ENCODE measurements at places on chromosomes 7 and 10.

GRCh38 chr10:47404937-47405336 lies 20.8 kb upstream of the ZNF488 start:
- no peak for DNase-seq

- no peak for DNase-seq
Measured at GRCh38 chr10:133186416-133187090, 26.5 kb downstream of the KNDC1 start.

DNA sequence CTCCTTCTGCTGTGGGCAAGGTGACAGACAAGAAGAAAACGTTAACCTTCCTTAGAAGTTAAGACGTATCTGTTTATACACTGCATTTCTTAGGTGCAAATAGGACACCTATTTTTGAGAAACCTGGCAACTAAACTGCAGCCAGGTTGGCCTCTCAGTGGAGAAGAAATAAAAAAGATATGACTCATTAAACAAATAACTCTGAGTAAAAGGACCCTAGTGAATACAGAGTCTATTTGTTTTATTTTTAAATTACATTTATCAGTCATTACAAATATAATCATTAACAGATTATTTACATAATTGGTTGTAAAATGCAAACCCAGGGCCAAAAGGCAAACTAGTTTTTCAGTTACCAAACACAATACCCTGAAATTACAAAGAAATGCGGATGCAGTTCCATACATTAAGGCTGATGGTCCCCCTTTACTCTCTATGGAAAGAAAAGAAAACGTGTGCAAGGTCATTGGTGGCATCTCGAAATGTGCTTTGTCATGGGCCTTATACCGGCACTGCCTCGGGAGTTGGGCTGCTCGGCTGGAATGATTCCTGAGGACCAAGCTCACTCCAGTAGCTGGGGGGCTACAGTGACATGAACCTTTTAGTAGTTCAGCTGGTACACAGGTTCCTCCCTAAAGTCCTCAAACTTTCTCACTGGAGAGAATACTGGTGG lies 38.4 kb downstream of the ADRB1 start:
- no peak for DNase-seq

GRCh38 chr10:74437822-74438221 lies 286.8 kb downstream of the ADK start:
- no peak for DNase-seq

DNA sequence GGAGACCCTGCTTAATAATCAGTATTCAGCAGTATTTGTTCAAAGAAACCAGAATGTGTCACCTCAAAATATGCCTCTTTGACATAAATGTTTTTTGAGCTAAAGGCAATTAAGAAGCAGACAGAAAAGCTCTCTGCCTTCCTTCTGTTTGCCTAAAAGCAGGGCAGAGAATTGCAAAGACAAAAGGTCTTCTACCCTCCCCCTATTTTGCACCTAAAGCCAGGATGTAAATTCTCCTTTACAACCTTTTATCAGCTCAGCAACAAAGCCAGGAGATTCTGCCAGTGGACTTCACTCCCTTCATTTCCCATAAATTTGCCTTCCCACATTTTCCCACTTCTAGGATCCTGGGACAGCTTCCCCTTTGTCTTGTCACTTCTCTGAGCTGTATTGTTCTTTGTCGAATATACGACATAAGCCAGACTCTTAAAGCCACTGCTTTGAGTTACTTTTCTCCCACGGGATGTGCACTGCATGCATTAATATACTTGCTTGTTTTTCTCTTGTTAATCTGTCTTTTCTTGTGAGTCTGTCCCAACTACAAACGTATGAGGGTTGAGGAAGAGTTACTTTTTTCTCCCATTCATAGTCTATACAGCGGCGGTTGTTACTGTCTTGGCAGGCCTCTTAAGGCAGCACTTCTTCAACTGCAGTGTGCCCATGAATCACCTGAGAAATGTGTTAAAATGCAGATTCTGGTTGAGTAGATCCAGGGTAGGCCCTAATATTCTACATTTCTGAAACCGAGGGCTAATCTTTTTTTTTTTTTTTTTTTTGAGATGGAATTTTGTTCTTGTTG lies 48.2 kb downstream of the ST8SIA6 start:
- no peak for DNase-seq

GRCh38 chr10:66365686-66366085 lies 560.1 kb upstream of the LRRTM3 start:
- DNase-seq, result no peak

- no peak for DNase-seq
Measured at GRCh38 chr10:123548770-123549169, 117.4 kb upstream of the GPR26 start.

DNA sequence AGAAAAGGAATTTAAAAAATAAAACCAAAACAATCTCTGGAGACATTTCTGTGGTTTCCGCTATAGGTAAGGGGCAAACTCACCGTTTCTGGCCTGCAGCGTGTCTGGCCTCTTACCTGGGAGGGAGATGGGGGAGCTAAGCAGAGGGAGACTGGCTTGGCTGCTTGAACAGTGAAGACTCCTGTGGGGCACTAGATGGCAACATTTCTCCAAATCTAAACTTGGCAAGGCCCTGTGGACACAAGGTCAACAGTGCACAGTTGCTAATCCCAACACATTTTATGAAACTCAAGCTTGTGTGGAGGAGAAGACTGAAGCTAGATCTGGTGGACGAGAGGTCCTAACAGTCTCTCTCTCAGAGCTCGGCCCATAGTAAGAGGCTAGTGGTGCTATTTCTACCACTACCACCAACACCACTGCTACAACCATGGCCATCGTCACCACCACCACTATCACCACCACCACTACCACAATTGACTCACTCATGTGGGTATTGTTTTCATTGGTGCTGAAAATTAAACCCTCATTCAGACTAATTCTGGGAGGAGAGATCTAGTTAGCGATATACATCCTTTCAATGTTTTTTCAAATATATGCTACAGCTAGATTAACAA lies 28.4 kb upstream of the CDHR3 start:
- peak; percentile 44 for DNase-seq

GRCh38 chr7:80236681-80237080 lies 102.0 kb downstream of the GNAI1 start:
- DNase-seq, result no peak

DNA sequence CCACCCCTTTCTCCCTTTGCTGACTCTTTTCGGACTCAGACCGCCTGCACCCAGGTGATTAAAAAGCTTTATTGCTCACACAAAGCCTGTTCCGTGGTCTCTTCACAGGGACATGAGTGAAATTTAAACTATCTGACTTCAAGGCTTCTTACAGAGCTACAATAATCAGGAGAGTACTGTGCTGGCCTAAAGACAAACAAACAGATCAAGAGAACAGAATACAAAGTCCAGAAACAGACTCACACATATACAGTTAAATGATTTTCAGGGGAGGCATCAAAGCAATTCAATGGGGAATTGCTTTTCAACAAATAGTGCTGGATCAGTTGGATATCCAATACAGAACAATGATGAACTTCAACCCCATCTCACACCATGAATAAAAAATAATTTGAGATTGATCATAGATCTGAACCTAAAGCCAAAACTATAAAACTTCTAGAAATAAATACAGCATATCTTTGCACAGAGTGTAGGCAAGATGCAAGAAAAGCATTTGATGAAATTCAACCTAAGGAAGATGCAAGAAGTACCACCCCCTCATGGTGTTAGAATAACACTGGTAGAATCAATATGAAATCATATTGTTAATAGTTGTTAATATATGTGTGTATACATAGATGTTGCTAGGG lies 96.5 kb downstream of the ZFAND4 start:
- DNase-seq, result no peak

GRCh38 chr10:99788598-99789256 lies 6.3 kb downstream of the ABCC2 start:
- no peak for DNase-seq

DNA sequence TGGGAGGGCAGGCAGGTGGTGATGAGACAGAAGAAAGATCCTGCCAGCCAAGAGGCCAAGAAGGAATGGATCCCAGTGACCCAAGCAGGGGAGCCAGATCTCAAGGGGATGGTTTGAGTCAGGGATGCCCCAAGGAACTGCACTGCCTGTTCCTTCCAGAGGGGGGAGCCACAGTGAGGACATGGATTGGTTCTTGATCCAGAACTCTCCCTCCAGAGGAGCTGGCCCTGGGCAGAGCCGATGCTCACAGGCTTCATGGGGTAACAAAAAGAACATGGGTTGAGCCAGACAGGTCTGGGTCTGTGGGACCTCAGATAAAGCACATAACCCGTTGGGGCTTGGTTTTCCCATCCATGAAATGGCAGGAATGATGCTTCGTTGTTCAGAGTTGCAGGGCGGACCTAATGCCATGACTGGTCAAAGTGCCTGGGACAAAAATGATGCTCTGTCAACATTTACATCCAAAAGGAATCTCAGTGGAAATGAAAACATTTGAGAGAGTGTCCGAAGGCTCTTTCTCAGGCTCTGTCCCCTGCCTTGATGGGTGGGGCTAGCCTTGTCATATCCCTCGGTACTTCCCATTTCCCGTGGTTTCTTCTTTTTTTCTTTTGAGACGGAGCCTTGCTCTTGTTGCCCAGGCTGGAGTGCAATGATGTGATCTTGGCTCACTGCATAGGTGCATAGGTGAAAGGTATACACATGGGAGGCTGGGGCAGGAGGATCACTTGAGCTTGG lies 4.7 kb upstream of the DENND2A start:
- DNase-seq, result no peak

- DNase-seq, result peak; percentile 96
Measured at GRCh38 chr7:135662373-135663114, at the start of gene STMP1. Gene STMP1, plus strand, starts transcription at chr7:135662514.

DNA sequence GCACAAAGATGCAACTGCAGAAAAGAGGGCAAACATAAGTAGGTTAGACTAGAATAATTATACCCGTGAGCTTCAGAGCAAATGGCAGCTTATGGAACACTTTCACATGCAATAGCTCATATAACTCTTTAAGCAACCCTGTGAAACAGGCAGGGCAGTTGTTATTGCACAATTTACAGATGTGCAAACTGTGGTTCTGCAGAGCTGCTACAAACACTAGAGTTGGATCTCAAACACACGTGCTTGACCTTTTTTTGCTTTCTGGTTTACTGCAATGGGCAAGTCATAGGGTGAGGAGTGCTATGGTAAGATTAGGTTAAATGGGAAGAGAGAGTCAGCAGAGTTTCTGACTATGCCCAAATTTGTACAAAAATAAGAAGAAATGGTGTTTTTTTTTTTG lies 610.8 kb downstream of the GATA3 start:
- DNase-seq, result no peak

GRCh38 chr10:115659616-115660015 lies 566.5 kb downstream of the ATRNL1 start:
- DNase-seq, result no peak

- DNase-seq, result no peak
Measured at GRCh38 chr7:35804231-35804970, 3.5 kb downstream of the SEPTIN7 start.

DNA sequence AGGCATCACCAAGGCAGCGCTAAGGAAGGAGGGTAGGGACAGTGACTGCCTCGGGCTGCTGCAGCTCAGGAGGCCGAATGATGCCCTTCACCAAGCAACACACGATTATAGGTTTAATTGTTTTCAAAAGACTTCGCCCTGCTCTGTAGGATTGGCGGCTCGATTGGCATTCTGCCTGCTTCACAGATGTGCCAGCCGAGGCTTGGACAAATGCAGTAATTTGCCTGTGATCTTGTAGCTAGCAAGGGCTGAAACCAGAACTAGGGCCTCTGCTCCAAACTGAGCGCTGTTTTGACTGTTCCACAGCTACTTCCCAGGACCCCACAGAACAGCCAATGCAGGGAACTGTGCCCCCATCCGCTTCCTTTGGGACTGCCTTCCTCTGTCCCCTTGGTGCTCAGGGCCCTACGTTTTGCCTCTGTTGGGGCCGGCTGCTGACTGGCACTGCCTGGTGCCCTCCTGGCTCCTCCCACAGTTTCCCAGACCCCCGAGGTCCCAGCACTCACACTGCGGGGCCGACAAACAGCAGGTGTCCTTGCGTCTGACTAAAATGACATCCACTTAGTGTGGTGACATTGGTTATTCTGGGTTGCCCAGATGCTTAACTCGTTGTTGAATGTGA lies 62.6 kb upstream of the EN2 start:
- peak; percentile 71 for DNase-seq

GRCh38 chr7:41501006-41501405 lies 201.9 kb downstream of the INHBA start:
- DNase-seq, result no peak

DNA sequence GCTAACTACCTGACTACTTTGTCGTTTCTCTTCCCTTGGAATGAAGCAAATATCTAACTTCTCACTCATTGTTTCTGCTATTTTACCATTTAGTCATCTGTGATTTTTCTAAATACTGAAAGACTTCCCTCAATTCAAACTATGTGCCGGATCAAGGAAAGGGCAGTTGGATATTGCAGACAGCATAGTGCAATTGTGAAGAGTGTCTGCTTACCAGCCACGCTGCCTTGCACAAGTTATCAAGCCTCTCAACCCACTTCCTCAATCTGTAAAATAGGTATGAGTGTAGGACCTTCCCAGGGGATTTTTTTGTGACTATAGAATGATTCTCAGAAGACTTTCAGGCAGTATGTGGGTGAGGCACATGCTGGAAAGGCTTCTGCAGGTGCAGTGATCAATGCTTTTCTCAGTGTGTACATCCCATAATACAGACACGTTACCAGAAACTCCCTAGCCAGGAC lies 54.3 kb downstream of the EGFR start:
- no peak for DNase-seq

DNA sequence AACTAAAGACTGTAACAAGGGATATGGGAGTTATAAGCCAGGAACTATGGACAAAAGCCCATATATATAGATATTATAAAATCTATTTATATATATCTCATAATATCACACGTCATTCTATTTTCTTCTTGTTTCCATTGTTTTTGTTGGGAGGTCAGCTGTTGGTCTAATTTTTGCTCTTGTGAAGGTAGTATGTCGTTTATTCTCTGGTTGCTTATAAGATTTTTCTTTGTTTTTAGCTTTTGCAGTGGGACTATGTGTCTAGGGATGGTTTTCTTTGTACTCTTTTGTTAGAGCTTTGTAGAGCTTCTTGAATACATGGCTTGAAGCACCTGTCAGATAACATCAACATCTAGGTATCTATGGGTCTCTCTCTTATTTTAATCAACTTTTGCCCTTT lies 14.0 kb downstream of the ARL4A start:
- no peak for DNase-seq

GRCh38 chr10:94075506-94075905 lies 81.8 kb downstream of the PLCE1 start:
- no peak for DNase-seq

DNA sequence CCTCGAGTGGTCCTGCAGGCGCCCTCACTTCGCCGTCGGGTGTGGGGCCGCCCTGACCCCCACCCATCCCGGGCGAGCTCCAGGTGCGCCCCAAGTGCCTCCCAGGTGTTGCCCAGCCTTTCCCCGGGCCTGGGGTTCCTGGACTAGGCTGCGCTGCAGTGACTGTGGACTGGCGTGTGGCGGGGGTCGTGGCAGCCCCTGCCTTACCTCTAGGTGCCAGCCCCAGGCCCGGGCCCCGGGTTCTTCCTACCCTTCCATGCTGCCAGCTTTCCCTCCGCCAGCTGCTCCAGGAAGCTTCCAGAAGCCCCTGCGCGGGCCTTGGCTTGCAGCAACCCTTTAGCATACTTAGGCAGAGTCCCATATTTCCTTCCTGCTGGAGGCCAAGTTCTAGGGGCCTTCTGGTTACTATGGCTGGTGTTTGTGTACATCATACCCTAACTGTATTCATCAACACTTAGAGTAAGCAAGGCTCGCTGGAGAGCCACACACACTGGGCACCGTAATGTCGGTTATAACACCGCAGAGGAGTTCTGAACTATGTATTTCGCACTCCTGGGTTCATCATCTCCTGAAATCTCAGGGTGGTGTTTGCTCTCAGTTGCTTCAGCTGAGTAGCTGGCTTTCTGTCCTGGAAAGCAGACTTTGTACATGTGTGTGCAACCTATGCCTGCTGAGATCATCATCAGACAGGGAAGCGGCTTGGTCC lies 471 bp downstream of the MGMT start:
- no peak for DNase-seq

Measured in NCI-H1105 (cell line).